Activated naive CD8-positive, alpha-beta T cell treated with anti-CD3 and anti-CD28 coated beads, Interleukin-2, amount 50 U/mL, for 16 hours (primary cell): ENCODE measurements at places on chromosomes 7 and 10.

DNA sequence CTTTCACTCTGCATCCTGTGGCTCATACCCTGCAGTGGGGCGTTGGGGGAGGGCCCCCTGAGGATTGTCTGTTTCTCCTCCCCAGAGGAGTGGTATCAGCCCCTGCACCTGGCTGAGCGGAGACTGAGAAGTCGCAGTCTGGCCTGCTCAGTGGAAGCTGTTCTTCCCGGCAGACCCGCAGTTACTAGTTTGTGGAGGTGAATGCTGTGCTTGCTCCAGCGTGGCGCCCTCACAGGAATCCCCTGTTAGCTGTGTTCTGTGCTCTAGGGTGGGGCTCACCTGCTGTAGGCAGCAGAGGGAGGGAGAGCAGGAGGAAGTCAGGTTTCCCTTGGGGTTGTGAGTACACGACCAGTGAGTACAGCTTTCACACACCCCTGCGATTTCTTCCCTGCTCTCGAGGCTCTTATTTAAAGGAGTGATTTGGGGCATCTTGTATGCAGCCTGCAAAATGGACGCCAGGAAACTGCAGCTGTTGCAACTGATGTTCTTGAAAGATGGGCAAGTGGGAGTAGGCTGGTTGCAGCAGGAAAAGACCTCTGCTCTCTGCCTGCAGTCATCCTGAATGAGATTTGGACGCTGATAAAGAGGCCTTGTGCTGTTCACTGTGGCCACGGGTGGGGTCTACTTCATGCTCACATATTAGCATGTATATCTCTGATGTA is 66.4 kb downstream of the HK1 start:
- DNase-seq = no peak

GRCh38 chr7:95845007-95845406 is 72.7 kb downstream of the DYNC1I1 start:
- DNase-seq = no peak

- DNase-seq = no peak
These were observed 47.3 kb downstream of the CDHR3 start for GRCh38 chr7:106010331-106010730.

- DNase-seq = no peak
These were observed 152.4 kb upstream of the NRBF2 start for GRCh38 chr10:62980687-62981086.

DNA sequence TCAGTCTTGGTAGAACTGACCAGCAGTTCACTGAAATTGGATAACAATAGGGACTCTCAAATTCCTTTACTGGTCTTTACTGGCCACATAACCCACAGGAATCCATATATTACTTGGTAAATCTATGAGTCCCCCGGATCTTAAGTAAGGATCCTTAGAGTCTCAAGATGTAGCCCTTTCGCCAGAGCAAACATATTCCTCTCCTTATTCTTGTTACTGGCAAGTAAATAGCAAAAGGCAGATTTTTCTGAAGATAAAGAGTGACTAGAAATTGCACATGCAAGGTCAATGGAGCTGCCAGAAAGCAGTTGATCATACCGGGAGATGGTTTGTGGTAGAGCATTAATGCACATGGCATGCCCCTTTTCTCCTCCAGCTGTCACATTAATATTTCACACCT is 283.0 kb downstream of the HDAC9 start:
- DNase-seq = no peak

GRCh38 chr7:77658928-77659327 is 37.3 kb upstream of the RSBN1L start:
- no peak for DNase-seq

DNA sequence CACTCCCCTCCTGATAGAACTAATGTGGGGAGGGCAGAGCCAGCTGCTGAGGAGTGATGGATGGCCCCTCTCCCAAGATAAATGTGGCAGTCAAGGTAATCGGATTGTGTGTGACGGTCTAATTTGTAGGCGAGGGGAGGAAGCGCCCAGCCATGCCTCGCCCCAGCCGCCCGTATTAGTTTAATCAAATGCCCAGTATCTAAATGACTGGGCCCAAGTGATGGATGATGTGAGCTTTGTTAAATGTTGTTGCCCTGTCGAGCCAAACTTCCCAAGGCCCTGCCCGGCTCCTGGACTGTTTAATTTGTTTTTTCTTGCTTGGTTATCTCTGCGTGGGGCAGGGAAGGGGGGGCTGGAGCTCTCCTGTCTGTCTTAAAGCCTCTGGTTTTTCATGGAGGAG is 88.4 kb upstream of the PPIF start:
- no peak for DNase-seq

DNA sequence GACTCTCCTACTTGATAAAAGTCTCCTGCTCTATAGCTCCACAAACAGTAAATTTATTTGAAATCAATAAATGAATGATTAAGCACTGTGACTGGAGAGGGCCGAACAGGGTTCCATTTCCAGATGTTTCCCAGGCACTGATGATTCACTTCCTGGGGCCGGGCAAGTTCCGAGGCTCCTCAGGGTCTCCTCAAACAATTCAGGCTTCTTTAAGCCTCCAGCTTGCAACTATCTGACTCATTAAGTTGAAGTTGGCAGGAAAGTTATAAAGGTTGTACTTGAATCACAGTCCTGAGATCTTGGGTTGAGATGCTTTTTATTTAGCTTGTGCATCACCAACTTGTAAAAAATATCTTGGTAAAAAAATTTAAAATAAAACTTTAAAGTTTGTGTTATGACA is 612.9 kb downstream of the DNAJB6 start:
- DNase-seq = no peak
